ENCODE measurements at places on chromosomes 5 and 9.

- no peak overlapping the region for H3K27ac ChIP-seq
- H3K27me3 ChIP-seq, result no peaks in the 10 kb centered on the region
- DNase-seq, result no peak
Observed at GRCh38 chr5:40381676-40382363, 297.9 kb upstream of the PTGER4 start.

DNA sequence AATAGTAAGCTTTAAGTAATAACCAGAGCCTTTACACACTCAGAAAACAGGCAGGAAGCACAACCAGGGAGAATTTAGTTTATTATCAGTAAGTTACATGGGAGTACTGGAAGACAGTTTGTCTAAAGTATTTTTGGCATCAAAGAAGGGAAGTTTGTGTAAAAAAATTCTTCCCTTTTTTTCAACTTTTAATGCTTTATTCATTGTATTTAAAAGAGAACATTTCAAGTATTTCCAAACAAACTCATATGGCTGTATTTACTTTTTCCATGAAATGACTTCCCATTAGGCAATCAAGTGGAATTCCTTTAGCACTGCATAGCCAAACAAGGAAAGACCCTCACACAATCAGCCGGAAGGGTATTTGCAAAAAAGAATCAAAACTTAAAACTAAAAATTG, 26.7 kb downstream of the RNF145 start:
- H3K4me3 ChIP-seq, result no peak overlapping the region
- H3K27ac ChIP-seq, result no peak overlapping the region

DNA sequence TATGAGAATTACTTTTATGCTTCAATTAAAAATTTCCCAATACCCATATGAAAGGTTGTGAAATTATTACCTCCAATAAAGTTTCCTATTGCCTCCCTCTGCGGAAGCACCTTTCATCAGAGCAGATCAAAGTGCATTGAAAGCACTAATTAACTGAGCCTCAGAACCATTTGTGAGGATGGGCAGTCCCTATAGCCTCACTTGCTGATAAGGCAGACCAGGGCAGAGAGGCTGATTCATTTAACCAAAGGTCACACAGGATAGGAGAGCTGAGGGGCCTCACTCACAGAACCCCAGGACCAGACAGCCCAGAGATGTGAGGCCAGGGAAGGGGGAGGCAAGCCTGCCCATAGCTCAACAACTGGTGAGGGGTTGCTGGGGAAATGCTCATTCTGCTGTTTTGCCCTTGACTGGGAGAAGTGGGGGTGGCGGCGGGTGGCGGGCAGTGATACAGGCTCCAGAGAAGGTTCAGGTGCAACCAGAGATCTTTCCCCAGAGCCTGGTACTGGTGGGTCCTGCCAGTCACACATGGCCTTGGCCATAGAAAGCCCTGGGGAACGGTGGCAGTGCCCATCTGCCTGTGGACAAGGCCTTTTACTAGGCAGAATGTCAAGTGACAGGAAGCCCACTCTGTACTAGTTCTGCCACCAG, 57.9 kb downstream of the MACROH2A1 start:
- H3K4me1 ChIP-seq, result no peaks in the 10 kb centered on the region
- H3K36me3 ChIP-seq, result peaks cover 53% of the 10 kb centered on the region
- no peak for DNase-seq
- no peak overlapping the region for H3K27ac ChIP-seq
- H3K4me3 ChIP-seq, result no peak overlapping the region

DNA sequence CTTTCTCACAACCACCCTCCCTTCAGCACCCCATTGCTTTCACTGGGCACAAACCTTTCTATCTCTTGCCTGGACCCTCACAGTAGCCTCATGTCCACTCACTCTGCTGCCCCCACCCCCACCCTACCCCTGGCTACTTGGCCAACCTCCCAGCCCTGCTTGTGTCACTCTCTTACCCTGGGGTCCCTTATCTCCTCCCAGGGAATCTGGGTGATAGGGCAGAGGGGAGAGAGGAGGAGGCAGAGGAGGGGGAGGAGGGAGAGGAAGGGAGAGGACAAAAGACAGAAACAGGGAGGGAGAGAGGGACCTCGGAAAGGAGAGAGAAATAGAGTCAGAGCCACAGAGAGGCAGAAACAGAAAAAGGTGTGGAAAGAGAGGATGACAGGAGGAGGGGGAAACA, 25.0 kb upstream of the KIF12 start:
- H3K4me3 ChIP-seq, result no peak overlapping the region
- H3K4me1 ChIP-seq, result no peaks in the 10 kb centered on the region
- no peak for DNase-seq
- no peaks in the 10 kb centered on the region for H3K36me3 ChIP-seq
- no peak overlapping the region for H3K27ac ChIP-seq
- H3K27me3 ChIP-seq, result no peaks in the 10 kb centered on the region

GRCh38 chr5:157172403-157172802, 6.3 kb upstream of the GARIN3 start:
- no peak overlapping the region for H3K27ac ChIP-seq
- H3K4me3 ChIP-seq, result no peak overlapping the region
- H3K27me3 ChIP-seq, result peaks cover 2% of the 10 kb centered on the region
- no peak for DNase-seq
